Stimulated activated CD4-positive, alpha-beta T cell treated with anti-CD3 and anti-CD28 coated beads, Interleukin-12 subunit alpha, Interleukin-12 subunit beta, amount 100 ng/mL, for 24 hours (primary cell): ENCODE measurements at places on chromosomes 4 and X.
A peak's percentile ranks its signal among the peaks of the same experiment; 100 is the strongest.

GRCh38 chrX:47831788-47832187, 4.9 kb upstream of the ZNF81 start:
- DNase-seq, result peak; percentile 22

DNA sequence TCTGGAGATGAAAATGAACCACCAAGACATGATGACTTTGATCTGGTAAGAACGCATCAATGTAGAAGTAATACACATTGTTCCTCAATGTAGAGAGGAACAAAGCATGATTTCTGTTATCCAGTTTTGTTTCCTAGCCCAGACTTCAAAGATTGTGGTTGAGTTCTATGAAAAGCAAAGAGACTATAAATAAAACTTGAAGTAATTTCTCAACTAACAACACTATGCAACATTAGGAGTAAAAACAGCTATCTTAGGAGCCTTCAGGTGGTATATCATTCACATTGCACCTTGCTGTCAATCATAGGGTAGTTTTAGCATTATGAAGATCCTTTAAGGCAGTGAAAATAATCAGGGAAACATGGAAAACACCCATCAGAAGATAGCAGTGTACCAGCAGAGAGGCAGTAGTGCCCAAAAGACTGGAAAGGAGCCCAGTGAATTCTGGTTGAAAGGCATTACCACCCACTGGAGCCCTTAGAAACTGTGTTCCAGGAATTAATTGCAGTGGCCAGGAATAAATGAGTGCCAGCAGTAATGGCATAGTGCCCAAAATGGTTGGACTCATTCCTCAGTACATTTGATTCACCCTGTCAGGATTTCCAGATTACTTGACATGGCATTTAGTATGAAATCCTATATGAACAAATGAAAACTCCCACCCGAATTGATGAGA, 300.7 kb upstream of the CXXC4 start:
- no peak for DNase-seq

DNA sequence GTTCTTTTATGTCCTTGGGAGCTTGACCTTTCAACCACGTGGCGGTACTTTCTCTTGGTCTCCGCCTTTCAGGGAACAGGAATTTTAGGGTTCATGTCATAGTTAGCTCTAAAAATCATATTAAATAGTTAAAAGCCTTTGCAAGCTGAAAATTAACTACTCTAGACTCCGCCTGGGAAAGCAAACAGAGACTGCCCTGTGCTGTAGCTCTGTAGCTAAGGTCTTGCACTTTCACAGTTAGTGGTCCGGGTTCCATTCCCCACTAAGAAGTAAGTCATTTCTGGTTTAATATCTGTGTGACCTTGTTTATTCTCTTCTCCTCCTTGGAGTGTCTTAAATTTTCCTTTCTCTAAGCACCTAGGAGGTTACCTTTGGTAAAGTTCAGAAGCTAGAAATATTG, 118.2 kb downstream of the PHF8 start:
- DNase-seq, result no peak

GRCh38 chr4:152697284-152698088, 17.7 kb upstream of the TMEM154 start:
- DNase-seq, result no peak

GRCh38 chr4:137430171-137430570, 102.1 kb downstream of the PCDH18 start:
- no peak for DNase-seq

DNA sequence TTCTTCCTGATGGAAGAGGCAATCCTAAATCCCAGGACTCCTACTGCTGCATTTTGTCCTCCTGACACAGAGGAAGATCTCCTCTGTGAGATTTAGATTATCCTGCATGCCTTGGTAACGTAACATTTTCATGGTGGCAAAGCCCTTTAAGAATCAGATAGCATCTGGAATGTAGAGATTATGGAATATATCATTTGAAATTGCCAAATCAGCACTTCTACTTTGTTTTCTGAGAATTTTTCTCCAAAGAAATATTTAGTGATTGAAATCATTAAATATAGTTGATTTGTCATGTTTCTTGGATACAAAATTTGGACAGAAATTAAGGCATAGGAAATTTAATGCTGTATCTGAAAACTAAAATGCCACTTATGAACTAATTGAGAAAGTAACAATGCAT, 326.9 kb downstream of the EPHA5 start:
- no peak for DNase-seq

- DNase-seq, result no peak
Observed at GRCh38 chr4:128286474-128287058, 1.0 kb downstream of the PGRMC2 start.

GRCh38 chr4:82519776-82520175, 42.0 kb downstream of the TMEM150C start:
- no peak for DNase-seq

DNA sequence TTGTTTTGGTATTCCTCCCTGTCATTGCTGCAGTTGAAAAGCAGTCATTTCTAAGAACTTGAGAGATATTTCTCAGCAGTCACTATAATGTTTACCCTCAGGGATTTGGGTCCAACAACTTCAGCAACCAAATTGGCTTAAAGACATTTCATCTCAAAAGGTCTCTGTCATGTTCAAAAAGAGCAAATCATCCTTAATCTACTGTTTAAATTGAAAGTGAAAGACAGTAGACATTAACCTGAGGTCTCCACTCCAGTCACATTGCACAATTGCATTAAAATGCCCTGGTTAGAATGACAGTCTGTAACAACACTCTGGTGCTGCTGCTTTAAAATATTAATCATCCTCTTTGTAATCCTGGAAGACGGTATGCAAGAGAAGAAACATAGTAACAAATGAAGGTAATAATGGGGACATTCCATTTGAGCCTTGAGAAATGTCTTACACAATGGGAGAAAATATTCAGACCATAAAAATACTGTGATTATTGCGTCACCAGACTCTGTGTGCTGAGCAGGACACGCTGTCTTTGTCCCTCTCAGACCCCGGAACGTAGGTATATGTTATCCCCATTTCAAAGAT, 90.2 kb upstream of the UNC5C start:
- DNase-seq, result no peak

DNA sequence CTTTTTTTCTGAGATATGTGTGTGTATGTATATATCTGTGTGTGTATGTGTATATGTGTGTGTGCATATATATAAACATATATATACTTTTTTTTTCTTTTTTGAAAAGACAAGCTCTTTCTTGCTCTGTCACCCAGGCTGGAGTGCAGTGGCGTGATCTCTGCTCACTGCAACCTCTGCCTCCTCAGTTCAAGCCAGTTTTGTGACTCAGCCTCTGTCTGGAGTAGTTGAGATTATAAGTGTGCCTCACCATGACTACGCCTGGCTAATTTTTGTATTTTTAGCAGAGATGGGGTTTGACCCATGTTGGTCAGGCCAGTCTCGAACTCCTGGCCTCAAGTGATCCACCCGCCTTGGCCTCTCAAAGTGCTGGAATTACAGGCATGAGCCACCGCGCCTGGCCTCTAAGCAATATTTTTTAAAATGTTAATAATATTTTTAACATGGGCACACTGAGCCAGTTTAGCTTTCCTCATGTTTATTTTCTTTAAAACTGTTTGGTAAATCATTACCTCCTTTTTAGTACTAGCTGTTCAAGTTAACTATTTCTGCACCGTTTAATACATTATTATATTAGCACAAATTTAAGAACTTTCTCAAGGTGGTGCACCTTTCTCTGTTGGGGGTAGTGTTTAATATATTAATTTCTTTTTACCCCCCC, 33.3 kb downstream of the BBS12 start:
- DNase-seq, result no peak

DNA sequence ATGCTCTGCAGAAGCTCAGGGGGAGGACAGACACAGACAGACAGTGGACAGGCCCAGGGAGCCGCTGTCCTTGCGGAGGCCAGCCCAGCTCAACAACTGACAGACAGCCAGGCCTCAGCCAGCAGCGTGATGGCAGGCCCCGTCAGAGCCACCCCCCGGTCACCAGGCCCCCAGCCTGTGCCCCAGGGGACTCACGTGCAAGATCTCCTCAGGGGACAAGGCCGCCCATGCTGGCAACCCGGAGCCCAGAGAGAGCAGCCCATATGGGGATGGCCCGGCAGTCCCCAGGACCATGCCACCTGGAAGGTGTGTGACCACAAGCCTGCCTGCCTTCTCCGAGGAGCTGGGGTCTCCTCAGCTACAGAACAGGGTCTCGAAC, 28.0 kb upstream of the MXD4 start:
- DNase-seq, result no peak

DNA sequence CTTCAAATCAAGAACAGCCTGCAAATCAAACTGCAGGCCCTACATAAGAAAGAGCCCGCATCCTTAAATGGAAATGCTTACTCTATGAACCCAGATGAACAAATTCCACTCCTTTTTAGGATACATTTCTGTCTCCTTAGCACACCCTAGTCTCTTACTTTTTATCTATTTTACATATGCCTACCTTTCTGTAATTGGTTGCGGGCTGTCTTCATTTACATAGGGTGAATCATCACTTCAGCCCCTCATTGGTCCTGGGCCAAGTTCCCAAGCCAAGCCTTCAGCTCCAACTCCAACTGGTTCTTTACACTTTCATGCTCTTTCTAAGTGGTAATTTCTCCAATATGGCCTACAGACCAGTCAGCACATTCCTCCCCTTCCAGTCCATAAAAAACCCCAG, 219.3 kb downstream of the TRAM1L1 start:
- DNase-seq, result no peak

GRCh38 chr4:149825336-149825735, 9.7 kb upstream of the IQCM start:
- DNase-seq, result no peak

DNA sequence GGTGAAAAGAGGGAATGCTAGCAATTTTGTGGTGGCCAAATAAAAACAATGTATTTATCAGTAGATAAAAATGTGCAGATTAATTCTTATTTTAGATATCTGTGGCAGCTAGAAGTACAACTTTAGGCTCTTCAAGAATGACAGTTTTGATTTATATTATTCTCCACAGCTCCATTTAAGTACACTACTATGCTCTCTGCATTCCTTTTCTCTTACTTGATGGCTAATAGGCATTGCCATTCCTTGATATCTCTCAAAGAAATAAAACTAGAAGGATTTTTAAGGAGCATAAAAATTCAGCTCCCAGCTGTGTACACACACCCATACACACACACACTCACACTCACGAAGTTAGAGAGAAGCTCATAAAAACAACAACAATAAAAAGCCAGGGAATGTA, 59.4 kb upstream of the H2AZ1 start:
- DNase-seq, result no peak

DNA sequence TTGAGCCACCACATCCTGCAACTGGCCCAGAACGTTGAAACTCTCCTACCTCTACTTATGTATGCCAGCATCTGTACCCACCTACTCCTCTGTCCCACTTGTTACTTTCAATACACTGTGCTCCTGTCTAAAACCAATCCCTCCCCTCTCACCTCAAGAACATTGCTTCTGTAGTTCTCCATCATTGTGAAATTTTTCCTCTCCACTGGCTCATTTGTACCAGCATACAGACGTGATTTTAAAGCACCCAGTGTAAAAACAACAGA, 25.5 kb upstream of the USO1 start:
- no peak for DNase-seq

DNA sequence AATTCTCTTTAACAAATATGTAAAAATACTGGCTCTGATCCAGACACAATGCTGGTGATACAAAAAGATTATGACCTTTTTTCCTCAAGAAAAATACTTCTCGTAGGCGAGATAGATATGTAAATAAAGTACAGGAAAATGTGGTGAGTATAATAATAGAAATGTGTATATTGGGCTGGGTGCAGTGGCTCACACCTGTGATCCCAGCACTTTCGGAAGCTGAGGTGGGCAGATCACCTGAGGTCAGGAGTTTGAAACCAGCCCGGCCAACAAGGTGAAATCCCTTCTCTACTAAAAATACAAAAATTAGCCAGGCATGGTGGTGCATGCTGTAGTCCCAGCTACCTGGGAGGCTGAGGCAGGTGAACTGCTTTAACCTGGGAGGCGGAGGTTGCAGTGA, 55.0 kb downstream of the MRPL1 start:
- DNase-seq, result no peak

GRCh38 chrX:14896273-14896672, 23.1 kb downstream of the MOSPD2 start:
- DNase-seq, result no peak

DNA sequence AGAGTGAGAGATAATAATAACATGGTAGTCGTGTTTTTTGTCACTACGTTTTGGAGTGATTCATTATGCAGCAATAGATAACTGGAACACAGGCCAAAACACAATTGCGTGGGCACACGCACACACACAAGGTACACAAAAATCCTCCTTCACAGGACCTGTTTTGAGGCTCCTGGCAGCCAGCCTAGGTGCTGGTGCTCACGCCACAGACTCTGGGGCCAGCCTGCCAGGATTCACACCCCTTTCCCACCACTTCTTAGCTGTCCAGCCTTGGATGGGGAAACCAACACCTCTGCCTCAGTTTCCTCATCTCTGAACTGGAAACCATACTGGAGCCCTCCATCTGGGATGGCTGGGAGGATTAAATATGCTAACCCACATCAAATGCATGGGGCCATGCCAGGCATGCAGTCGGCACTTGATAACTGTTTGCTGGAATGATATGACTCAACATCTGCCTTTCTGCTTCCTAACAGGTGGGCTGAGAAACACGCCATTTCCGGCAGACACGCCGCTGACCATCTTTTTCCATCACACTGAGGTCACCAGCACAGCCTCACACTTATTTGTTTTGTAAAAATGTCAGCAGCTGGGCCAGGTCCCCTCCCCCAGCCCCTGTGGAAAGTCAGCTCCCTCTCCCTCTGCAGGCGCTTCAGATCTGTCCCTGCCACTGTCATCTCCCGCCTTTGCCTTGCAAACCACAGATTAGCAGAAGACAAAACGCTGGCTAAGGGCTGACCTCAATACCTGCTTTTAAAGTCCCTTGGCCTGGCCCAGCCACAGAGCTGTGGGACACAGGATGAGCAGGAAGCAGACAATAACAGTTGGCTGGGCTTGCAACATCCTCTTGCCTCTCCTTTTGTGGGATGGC, 237.5 kb downstream of the BCOR start:
- DNase-seq, result peak; percentile 61

DNA sequence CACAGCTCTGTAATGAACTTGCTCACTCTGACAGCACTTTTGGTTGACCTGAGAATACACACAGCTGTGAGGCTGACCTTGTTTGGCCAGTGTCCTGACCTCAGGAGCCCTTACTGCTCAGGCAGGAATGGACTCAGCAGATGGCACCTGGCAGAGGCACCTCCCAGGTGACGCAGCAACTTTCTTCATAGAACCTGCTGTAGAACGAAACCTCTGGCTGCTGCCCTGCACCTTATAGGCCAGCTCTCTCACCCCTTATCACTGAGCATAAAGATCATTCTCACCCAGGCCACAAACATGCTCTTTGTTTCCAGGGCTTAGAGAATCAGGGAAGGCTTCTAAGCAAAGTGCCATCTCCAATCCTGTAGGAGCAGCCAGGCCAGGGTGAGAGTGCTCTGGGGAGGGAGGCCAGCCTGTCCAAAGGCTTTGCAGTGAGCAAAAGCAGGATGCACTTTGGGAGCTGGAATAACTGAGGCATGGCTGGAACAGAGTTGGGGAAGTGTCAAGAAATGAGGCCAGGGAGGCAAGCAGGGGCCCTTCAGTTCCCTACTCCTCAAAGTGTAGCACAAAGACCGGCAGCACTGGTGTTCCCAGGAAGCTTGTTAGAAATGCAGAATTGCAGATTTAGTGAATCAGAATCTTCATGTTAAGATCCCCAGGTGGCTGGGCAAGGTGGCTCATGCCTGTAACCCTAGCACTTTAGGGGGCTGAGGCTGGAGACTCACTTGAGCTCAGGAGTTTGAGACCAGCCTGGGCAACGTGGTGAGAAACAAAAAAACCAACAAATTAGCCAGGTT, 13.3 kb upstream of the CENPU start:
- no peak for DNase-seq
